ENCODE measurements at places on chromosomes 2 and 18.

- no peak for DNase-seq
Observed at GRCh38 chr2:26536371-26537068, 58.6 kb upstream of the OTOF start.

- DNase-seq, result no peak
Observed at GRCh38 chr2:68157002-68157401, 686 bp upstream of the PNO1 start.

DNA sequence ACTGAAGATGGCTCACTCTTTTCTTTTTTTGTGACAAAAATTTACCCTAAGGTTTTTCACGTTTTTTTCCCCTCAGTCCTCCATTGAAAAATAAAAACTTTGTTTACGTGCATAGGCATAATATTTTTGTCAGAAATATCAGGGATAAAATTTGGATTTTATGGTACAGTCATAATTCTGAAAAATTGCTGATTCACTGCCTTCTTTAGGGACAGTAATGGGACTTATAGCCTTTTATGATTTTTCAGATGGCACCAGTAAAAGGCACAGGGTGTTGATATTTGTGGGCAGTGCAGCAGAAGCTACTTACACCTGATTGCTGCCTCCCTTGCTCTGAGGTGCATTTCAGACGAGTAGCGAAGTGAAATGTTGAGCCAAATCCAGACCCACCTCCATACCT is 139.4 kb upstream of the CDCA7 start:
- no peak for DNase-seq

GRCh38 chr2:200966770-200967169 is 3.3 kb upstream of the ORC2 start:
- DNase-seq, result no peak

GRCh38 chr18:56722518-56722917 is 71.4 kb downstream of the WDR7 start:
- DNase-seq, result no peak

DNA sequence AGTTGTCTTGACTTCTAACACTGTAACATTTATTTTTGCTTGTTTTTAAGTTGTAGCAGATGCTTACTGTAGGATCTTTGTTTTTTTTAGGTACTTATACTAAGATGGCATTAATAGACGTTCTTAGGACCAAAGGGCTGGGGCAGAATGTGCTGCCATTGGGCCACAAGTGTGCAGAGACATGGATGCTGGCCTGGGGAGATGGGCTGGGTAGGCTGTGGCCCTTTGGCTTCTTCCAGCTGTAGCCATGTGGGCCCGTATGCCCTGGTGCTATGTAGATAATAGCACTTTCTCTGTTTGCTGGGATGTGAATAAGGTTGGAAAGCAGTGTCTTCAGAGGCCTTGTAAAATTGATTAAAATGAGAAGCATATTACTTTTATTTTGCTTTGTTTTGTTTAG is 18.8 kb downstream of the RAB31 start:
- DNase-seq, result no peak

GRCh38 chr2:172283476-172283875 is 143.9 kb upstream of the ITGA6 start:
- no peak for DNase-seq

DNA sequence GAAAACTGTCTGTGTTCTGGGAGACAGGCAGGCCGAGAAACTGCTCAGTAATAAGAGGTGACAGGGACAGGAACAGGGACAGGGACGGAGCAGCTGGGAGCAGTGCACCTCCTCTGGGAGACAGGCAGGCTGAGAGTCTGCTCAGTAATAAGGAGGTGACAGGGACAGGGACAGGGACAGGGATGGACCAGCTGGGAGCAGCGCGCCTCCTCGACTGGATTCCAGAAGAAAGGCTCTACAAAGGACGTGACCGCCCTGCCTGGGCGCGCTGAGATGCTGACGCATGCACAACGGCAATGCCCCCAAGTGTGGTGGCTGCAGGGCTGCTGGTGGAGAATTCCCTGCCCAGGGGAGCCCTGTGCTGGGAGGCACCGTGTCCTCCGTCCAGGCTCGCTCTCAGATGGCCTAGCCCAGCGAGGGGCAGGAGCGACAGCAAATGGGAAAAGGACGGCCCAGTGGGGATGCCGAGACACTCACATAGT is 44.2 kb upstream of the PXDN start:
- DNase-seq, result no peak

GRCh38 chr18:40926679-40927078 is 1028.4 kb upstream of the PIK3C3 start:
- no peak for DNase-seq

DNA sequence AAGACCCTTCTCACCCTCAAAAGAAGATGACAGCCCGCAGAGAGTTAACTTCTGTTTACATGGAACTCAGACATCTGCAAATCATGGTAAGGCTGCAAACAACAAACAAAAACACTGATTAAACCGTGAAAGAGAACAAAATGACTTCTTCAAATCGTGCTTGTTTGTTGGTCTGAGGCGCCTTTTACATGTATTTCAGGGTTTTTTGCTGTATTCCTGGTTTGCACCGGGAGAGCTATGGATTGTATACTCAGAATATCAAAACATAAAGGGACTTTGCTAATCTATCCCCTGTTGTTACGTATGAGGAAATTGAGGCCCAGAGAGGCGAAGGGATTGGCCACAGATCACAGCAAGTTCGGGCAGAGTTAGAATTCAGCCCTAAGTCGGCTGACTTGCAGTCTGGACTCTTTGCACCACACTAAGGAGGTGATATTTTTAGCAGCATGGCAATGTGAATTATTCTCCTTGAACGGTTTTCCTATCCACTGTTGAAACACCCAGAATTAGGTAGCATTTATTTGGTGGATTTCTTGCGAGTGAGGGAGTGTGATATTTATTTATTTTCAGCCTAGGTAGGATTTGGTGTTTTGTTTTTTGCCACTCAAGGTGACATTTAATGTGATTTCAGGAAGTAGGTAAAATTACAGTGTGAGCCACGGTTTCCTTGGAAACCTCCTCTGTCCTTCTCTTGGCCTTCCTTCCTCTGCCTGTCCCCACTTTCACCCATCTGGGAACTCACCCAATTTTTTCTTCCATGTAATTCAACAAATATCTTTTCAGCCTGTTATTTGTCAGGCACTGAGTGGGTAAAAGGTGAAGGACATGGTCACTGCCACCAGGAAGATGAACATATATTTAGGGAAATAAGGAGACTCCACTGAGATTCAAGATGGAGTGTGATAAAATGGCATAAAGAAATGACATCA is 980 bp upstream of the PDE6D start:
- no peak for DNase-seq

DNA sequence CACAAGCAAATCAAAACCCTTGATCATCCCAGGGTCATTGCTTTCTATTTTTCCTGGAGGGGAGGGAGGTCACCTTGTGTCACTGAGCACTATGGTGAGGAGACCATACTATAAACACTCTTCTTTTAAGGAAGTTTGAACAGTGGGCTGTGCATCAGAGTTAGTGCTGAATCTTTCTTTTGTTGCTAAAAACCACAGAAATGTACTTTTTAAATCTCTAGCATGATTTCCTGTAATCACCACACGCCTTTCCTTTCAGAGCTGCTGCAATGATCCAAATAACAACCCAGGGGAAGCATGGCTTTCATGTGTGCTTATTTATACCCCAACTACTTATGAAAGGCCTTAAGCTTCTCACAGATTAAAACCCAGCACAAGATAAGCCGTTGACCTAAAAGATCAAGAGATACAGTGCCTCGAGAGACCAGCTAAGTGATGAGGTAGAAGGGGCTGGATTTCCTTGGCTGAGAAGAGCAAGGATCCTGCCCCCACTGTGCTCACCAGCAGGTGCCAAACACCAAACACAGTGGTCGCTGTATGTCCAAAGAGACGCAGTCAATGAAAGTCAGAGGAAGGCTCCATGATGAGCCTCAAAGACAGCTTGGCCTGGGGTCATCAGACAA is 34.7 kb downstream of the TRABD2A start:
- DNase-seq, result no peak

GRCh38 chr2:55302241-55302640 is 33.2 kb upstream of the MTIF2 start:
- DNase-seq, result no peak

- no peak for DNase-seq
Observed at GRCh38 chr2:235514627-235515363, 21.0 kb downstream of the AGAP1 start.

- no peak for DNase-seq
Observed at GRCh38 chr2:183034806-183035205, 3.5 kb downstream of the NCKAP1 start.
